ENCODE measurements at places on chromosomes 6 and 20.

DNA sequence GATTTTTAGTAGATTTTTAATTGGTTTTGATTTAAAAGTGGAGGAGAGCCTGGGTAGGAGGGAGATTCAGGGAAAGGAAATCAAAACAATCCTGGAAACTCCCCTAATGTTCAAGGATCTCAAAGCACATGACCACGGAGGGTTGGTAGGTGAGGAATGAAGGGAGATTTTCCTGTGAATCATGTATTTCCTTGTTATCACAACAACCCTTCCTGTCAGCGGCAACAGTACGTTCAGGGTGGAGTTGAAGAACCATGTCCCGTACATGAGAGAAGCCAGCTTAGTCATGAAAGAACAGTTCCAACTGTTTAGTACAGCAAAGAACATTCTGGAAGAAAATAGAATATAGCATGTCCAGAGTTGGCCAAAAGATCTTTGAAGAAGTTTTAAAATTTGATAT lies 79.4 kb upstream of the SCAF8 start:
- DNase-seq: no peak

DNA sequence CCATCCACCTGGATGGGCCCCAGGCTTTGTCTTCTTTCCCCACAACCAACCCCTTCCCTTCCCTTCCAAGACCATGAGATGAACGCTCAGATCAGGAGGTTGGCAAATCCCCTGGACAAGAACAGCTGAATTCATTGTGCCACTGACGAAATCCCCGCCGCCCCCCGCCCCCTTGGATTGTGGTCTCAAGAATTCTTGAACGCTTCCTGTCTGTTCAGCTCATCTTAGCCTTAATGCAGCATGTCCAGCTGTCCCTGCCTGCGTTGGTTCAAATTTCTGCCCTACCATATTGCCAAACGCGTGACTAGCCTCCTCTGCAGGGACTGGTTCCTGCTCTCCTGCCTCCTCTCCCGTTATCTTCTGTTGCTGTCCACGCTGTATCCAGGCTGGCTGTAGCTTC lies 133.2 kb downstream of the CDH4 start:
- no peak for DNase-seq

DNA sequence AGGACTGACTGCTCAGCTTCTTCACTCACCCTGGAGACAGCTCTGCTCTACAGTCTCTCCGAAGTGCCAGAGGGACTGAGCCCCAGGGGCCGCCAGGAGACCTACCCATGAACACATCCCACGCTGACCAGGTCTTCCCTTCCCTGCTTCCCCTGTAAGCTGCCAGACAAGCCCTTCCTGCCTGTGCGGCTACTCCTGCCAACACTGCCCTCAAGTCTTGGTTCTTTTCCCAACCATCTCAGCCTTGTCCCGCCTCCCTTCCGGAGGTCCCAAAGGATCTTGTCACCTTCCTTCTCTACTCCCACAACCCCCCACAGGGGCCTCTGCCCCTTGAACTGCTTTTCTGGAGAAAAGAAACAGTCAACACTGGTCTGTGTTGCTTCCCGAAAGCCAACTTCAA lies 15.0 kb downstream of the CPNE5 start:
- no peak for DNase-seq

- DNase-seq: no peak
These were observed 57.2 kb downstream of the SHLD1 start for GRCh38 chr20:5807431-5807830.

- no peak for DNase-seq
These were observed 72.4 kb downstream of the SHLD1 start for GRCh38 chr20:5822569-5822968.
